NCI-H524 treated with DMSO at 0.1 percent for 48 hours (cell line): ENCODE measurements at places on chromosomes 1 and 21.

GRCh38 chr1:178241057-178241456 is 147.2 kb downstream of the RASAL2 start:
- DNase-seq: no peak

- DNase-seq: no peak
Measured at GRCh38 chr1:221549815-221550214, 192.1 kb downstream of the DUSP10 start.

- DNase-seq: no peak
Measured at GRCh38 chr1:209109001-209109785, 474.3 kb upstream of the CAMK1G start.

DNA sequence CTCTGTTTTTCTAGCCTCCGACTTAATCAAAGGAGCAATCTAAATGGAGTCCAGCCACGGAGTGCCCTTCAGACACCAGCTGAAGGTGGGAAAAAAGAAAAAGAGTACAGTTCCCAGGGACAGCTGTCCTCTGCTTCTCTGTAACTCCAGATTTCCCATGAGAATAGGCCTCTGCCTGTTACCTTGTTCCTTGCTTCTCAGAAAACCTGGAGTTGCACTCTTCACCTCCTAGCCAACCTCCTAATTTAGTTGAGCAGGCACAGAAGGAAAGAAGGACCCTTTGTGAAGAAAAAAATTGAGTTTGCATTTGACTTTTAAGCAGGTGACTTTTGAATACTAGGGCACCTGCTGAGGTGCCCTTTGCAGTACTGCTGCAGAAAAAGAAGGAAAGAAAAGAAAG is 8.3 kb downstream of the BARHL2 start:
- no peak for DNase-seq

DNA sequence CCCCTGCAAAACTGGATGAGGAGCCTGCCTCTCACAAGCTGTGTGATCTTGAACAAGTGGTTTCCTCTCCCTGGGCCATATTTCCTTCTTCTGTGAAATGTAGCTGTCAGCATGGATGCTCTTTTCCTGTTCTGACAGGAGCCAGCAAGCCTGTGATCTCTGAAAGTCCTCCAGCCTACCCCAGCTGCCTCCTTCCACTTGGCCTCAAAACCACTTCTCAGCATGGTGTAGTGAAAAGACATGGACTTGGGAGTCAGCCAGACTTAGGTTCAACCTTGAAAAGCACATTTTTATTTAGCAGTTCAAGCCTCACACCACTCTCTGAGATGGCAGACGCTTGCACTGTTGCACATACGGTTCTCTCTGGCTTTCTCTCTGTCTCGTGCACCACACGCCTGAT is 292.9 kb upstream of the DUSP10 start:
- DNase-seq: no peak

DNA sequence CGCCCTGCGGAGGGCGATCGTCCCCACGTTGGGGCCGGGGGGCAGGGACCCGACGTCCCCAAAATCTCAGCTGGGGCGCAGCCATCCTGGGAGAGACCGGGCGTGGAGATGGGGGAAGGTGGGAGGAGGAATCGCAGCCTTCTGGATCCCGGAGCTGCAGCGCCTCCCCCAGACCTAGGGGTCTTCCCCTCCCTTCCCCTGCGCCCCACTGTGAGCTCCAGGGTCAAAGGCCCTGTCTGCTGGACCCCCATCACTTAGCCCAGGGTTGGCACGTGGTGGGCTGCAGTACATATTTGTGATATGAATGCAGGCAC is 90.2 kb upstream of the VAMP3 start:
- no peak for DNase-seq
